Right ventricle myocardium superior (tissue), 1 donor: ENCODE measurements at places on chromosomes 2 and 18. TPM values are rescaled to one million over a fixed set of nuclear protein-coding genes. Genes with fewer than 3 reads are reported as not detected.

DNA sequence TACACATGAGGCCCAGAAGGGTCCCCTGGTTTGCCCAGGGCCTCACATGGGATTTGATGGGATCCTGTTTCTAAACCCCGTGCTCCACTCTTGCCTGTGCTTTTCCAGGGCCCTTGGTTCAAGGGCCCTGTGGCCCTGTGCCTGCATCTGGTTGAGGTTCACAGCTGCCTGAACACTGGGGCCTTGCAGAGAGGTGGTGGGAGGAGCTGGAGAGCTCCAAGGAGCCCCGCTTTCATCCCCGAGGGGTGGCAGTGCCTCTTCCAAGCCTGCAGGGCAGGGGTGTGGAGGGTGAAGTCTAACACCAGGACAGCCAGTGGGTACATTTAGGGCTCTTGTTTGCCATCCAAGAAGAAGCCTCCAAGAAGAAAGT lies 82.3 kb downstream of the GLI2 start:
- DNase-seq = peak; percentile 5

GRCh38 chr18:41226186-41226585 lies 728.8 kb upstream of the PIK3C3 start:
- no peak for DNase-seq

DNA sequence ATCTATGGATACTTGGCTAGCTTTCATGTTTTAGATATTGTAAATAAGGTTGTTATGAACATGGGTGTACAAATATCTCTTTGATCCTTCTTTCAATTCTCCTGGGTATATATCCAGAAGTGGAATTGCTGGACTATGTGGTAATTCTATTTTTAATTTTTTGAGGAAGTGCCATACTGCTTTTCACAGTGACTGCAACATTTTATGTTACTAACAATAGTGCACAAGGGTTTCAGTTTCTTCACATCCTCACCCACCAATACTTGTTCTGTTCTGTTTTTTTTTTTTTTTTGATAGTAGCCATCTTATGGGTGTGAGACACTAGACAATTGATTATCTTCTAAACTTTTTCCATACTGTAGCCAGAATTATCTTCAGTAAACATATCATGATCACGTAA lies 17.3 kb upstream of the NEUROD1 start:
- DNase-seq = no peak

DNA sequence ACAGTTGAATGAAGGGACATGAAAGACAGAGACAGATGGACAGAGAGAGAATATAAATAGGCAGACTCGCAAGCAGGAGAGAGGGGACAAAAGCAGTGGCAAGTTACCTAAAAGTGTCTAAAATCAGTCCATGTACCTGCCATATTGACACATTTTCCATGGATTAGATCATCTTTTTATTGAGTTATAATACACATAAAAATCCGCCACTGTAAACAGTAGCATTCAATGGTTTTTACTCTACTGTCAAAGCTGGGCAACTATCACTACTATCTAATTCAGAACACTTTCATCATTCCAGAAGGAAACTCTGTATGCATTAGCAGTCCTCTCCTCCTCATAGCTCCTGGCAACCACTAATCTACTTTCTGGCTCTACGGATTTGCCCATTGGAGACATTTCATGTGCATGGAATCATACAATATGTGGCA lies 10.1 kb downstream of the CFAP210 start:
- DNase-seq = no peak

- DNase-seq = no peak
Measured at GRCh38 chr2:105954891-105955290, 210.2 kb downstream of the NCK2 start.

Gene CCDC142
- 7.2 TPM for total RNA-seq

Gene SLC9A2
- not detected for total RNA-seq
